ENCODE measurements at places on chromosomes 6 and 20.

GRCh38 chr6:52305948-52306767 lies 21.6 kb upstream of the MCM3 start:
- DNase-seq: no peak

DNA sequence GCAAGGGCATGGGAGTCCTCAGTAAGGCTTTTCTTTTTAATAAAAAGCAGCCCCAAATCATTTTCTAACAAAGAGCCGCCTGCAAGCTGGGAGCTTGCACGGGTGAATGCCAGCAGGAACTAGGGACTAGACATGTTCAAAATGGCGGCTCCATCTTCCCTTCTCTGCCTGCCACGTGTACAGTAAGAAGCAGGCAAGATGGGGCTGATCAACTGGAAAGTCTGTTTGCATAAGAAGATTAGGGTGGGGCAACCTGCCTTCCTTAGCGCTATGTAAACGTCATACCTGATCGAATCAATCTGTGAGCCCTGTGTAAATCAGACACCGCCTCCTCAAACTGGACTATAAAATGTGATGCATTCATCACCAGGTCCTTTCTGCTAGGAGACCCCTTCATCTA lies 299.4 kb upstream of the SOX4 start:
- no peak for DNase-seq

GRCh38 chr6:139380611-139381010 lies 6.2 kb upstream of the CITED2 start:
- no peak for DNase-seq

- DNase-seq: no peak
These were observed 327.5 kb upstream of the JARID2 start for GRCh38 chr6:14918200-14918907.

DNA sequence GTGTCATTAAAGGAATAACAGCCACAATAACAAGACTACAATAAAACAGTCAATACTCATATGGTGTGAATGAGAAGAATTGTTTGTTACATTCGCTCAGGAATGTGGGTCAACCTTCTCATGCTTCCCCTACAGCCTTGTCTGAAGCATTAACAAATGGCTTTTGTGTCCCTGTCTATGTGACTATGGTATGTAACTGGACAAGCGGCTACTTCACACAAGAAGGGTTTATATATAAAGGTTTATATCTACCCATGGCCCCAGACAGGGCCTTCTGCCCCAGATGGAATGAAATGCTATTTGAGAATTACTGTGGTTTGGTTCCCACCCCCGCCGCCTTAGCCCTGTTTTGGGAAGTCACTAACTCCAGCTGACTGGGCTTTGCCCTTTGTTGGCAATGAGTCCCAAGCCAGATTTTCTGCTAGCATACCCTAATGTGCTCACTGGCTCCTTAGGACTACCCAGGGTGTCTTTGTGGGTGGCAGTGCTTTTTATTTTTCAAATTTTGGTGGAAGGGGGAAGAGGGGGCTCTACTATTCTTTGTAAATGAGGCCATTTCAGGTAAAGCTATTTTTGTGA lies 39.4 kb downstream of the TFAP2A start:
- no peak for DNase-seq

- DNase-seq: no peak
These were observed 6.6 kb downstream of the FILIP1 start for GRCh38 chr6:75486850-75487518.

GRCh38 chr6:145028144-145028818 lies 707.0 kb downstream of the EPM2A start:
- DNase-seq: no peak

DNA sequence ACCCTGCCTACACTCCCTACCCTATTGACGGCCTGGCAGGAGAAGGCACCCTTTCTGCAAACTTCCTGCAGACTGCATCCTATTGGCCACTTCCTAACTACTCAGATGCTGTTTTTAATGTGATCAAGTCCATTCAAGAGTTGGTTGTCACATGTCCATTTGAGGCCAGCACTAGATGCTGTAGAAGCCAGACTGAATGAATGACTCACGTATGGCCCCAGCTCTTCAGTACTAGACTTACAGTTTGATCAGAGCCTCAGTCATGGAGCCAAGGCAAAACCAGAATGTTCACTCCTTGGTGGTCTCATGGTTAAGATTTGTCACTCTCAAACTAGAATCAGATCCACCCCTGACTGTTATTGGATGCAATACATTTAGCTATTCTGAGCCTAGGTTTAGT lies 101.7 kb downstream of the OPRM1 start:
- DNase-seq: no peak

- DNase-seq: no peak
These were observed 227.9 kb downstream of the BCAS1 start for GRCh38 chr20:53842301-53843099.

- DNase-seq: no peak
These were observed 52.8 kb downstream of the MYB start for GRCh38 chr6:135233686-135234491.

GRCh38 chr20:50969912-50970311 lies 11.3 kb downstream of the MOCS3 start:
- no peak for DNase-seq

DNA sequence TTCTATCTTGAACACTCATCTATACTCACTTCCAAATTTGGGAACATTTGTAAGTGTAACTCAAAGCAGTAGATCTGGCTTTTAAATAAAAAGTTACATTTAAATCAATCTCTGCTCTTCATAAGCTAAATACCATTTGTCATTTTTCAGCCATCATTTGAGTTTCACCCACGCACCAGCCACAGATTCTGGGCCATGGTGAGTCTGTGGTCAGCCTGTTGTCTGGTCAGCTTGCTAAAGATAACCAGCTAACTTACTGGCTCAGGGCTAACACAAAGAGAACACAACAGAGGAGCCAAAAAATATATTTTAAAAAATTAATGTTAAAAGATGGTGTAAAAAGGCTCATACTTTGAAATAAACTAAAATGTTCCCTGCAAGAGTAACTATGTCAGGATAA lies 181.3 kb downstream of the KIF6 start:
- DNase-seq: no peak

DNA sequence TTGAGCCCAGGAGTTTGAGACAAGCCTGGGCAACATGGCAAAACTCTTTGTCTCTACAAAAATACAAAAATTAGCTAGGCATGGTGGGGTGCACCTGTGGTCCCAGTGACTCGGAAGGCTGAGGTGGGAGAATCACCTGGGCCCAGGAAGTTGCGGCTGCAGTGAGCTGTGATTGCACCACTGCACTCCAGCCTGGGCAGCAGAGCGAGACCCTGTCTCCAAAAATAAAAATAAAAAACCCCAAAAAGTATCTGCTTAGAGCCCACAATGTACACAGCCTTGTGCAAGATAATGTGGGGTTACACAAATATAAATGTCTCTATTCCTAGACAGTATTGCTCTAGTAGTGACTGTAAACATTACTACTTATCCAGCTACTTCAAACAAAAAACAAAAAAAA lies 5.9 kb downstream of the ESF1 start:
- no peak for DNase-seq

- no peak for DNase-seq
These were observed 30.0 kb downstream of the ALDH5A1 start for GRCh38 chr6:24524805-24525204.

- DNase-seq: no peak
These were observed 44.1 kb downstream of the MAK start for GRCh38 chr6:10794239-10794638.

DNA sequence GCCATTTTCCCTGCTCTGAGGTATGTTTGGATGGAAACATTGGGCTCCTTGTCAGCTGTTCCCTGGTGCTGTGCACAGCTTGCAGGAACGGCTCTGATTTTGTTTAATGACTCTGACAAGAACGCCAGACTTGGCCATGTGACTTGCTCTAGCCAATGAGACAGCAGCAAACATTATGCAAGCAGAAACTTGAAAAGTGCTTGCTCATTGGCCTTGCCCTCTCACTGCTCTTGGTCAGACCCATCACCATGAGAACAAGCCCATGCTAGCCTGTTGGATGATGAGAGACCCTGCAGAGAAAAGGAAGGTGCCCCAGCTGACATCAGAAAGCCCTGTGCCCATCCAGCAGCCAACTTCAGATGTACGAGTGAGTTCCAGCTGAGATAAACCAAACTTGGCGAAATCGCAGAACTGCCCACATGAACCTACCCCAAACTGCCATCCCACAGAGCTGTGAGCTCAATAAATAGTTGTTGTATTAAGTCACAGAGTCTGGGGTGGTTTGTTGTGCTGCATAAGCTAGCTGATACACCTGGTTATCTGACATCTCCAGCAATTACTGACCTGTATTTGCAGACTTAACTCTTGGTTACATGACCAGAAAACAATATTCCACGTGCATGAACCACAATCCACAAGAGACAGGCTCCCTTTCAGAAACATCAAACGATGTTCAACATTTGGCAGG lies 96.9 kb downstream of the JPH2 start:
- no peak for DNase-seq

- no peak for DNase-seq
These were observed 402.7 kb downstream of the TAF4 start for GRCh38 chr20:61662968-61663331.

DNA sequence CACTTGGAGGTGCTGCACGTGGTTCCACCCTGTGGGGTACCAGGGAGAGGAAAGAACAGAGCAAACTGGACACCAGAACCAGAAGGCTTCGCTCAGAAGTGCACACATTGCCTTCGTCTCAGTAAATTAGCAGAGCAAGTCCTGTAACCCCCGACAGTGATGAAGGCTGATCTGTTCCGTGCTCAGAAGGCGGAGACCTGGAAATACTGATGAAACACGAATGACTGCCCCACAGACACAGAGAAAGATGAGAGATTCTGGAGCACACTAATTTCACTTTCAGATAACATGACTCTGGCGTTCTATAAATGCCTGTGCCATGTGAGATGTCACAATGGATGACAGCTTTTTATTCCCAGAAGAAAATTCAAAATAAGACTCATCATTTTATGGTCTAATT lies 44.2 kb upstream of the CCR6 start:
- no peak for DNase-seq

GRCh38 chr6:64415926-64416325 lies 780.3 kb downstream of the PHF3 start:
- DNase-seq: no peak

DNA sequence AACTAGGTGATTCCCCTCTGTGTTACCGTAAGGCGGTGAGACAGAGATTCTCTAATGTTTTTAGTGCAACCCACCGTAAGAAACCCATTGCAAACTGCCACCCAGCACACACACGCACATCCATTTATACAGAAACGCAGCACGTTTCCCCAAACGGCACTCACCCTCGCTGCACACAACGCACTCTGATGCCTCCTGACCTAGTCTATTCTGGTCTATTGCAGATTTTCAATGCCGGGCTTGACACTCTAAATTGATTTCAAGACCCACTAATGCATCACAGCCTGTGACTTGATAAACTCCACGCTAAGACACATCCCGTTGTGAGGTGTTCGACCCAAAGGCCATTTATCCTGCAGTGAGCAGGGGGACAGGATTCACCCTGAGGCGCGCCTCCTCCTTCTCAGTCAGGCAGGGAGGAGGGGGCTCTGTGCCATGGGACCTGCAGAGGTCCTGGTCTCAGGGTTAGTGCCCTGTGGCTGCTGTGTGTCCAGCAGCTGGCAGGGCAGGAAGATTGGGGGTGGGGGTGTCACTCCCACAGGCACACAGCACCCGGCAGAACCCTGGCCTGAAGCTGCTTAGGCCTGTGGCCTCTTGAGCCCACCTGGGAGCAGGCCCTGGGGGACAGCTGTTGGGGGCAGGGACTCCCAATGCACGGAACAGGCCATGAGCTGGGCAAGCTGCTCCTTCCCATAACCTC lies 335.6 kb downstream of the PREX1 start:
- DNase-seq: no peak

- DNase-seq: no peak
These were observed 25.2 kb downstream of the UCKL1 start for GRCh38 chr20:63930971-63931553.

GRCh38 chr6:91324711-91325110 lies 737.8 kb upstream of the MAP3K7 start:
- no peak for DNase-seq

GRCh38 chr6:111070105-111071005 lies 16.9 kb upstream of the SLC16A10 start:
- DNase-seq: no peak

DNA sequence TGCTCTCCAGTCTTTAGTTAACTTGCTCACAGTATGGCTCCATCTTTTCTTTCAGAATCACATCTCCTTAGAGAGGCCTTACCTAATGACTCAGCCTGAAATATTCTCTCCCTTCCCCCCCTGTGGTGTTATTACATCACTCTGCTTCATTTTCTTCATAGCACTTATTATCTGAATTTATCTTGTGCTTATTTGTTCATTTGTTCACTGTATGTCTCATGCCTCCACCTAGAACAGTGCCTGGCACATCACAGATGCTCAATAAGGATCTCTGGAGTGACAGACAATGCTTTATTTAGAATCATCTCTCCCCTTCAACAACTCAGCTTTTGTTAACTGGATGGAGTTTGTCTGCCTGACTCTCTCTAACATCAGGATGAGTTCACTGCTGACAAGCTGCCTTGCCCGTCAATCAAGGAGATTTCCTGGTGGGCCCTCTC lies 96.6 kb upstream of the MAN1A1 start:
- DNase-seq: no peak

DNA sequence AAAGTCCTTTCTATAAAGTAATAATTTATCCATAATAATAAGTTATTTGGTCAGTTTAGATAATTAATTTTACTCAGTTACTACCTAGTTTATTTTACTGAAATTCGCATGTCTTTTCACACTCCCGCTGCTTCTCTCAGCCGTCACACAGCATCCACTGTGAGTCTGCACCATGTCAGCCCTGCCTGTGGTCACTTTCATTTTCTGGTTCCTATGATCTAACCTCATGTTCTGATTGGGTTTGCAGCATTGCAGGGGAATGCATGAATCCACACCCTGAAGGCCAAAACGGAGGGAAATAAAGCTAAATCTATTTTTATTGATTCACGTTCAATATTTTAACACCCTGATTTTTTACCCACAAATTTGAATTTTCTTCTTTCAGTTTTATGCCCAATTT lies 47.4 kb downstream of the PDE10A start:
- no peak for DNase-seq

- no peak for DNase-seq
These were observed 3.2 kb downstream of the DEFB125 start for GRCh38 chr20:90651-91050.

DNA sequence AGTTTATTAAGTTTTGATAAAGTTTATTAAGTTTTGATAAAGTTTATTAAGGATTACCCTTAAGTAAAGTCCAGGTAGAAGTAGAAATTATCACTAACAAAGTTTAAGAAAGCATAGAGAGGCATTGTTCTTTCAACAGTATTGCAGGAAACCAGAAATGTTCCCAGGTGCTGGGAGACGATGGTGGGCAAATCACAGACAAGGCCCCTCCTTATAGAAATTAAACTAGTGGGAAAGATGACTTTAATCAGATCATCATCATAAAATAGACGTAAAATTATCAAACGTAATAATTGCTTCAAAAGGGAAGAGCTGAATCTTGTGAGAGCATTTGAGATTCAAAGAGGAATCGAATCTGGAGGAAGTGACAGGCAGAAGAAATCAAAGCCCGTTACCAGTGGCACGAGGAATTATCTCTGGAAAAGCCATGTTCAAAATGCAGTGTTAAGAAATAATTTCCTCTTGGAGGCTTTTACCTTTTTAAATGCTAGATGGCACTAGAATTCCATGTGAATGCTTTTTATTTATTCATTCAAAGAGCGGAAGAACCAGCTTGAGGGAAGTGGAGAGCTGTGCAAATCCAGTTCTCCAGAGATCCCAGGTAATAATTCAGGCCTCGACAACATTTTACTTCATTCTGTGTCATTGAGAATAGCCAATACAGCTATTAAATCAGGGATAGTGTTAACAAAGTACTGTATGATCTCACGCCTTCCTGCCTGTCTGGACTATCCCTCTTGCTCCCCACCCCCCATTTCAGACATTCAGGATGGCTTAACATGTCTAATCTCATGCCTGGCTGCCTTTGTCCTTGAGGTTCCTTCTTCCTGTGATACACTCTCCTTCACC lies 1.0 kb upstream of the APMAP start:
- peak; percentile 23 for DNase-seq

Data from renal cortex interstitium (tissue), 15 donors.